ENCODE measurements at places on chromosomes 3 and 15. TPM values are rescaled to one million over a fixed set of nuclear protein-coding genes. Genes with fewer than 3 reads are reported as not detected.
A peak's percentile ranks its signal among the peaks of the same experiment; 100 is the strongest.

- H3K4me3 ChIP-seq = no peak overlapping the region
- H3K36me3 ChIP-seq = no peaks in the 10 kb centered on the region
- peaks cover 14% of the 10 kb centered on the region for H3K4me1 ChIP-seq
- H3K27ac ChIP-seq = peak overlapping the region; percentile 54
Measured at GRCh38 chr3:171837698-171838097, 5.5 kb upstream of the TMEM212 start.

The GSK3B gene
- 34.7 TPM for total RNA-seq

The RASL12 gene
- 7.1 TPM for total RNA-seq

The PIERCE2 gene
- 5.7 TPM for total RNA-seq

DNA sequence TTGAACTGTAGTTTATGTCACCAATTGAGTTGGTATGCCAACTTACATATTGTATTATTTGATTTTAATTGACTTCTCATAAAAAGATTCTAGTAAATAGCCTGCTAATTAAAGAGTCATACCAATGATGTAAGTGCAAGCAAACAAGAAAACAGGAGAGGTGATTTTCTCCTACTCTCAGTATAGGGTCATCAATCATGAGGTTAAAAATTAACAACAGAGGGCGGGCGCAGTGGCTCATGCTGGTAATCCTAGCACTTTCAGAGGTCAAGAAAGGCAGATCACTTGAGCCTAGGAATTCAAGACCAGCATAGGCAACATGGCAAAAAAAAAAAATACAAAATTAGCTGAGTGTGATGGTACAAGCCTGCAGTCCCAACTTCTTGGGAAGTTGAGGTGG is 108.7 kb downstream of the MYO9A start:
- H3K4me1 ChIP-seq = no peaks in the 10 kb centered on the region
- peaks cover 28% of the 10 kb centered on the region for H3K36me3 ChIP-seq
- DNase-seq = no peak
- no peak overlapping the region for H3K4me3 ChIP-seq

The CLEC3B gene
- 23.4 TPM for total RNA-seq

DNA sequence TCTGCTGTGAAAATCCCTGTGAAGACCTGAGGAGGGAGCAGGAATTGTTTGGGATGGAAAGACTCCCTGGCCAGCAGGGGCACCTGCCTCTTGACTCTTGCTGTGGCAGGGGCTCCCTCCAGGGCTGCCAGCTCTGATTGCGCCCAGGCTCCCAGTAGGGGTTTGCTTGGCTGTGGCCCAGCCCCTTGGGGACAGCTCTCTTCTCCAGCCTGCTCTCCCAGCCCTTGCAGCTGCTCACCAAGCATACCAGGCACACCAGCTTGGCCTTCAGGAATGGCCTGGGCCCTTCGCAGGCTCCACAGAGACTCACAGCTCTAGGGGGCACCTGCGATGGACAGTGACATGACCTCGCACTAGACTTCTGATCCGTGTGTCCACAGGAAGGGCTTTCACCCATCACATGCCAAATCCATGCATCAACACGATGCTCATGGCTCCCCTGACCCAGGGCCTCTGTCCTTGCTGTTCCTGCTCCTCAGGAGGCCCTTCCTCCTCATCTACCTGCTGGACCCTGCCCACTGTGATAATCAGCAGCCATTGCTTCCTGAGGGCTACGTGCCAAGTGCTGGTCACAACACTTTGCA is 61.8 kb downstream of the SCN5A start:
- H3K27me3 ChIP-seq = no peaks in the 10 kb centered on the region
- H3K36me3 ChIP-seq = no peaks in the 10 kb centered on the region
- no peaks in the 10 kb centered on the region for H3K4me1 ChIP-seq
- H3K4me3 ChIP-seq = no peak overlapping the region

The ITIH1 gene
- not detected for total RNA-seq

DNA sequence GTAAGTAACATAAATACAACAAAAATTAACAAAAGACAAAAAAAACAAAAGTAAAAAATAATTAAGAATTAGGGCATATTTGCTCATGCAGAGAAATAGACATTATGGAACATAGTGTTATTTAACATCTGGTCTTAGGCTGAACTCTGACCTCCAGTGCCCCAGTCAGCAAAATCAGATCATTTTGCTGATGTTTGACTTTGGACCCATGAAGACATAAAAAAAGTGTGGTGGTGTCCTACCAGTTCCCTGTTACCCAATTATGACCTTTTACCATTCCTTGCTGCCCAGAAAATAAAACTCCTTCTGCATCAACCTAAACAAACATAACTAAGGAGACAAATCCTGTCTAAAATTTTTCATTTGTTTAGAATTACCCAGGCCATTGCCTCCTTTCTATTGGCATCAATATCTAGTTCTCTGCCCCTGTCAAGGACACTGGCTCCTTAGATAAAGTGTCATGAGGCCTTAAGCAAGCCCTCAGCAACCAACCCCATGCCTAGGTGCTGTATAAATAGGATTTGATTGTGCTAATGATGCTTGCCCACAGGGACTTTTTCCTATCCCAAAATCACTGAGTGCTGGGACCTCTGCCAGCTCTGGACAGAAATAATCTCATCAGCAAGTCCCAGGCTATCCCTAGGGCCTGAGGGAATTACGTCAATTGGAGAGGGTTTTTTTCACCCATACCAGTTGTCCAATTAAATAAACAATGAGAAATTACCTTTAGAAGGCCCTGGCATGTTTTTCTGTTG is 334.5 kb upstream of the UMPS start:
- H3K4me1 ChIP-seq = no peaks in the 10 kb centered on the region
- DNase-seq = peak; percentile 10
- no peak overlapping the region for H3K4me3 ChIP-seq
- no peaks in the 10 kb centered on the region for H3K36me3 ChIP-seq
- peak overlapping the region; percentile 51 for H3K27ac ChIP-seq

The GAP43 gene
- total RNA-seq = 0.20 TPM

DNA sequence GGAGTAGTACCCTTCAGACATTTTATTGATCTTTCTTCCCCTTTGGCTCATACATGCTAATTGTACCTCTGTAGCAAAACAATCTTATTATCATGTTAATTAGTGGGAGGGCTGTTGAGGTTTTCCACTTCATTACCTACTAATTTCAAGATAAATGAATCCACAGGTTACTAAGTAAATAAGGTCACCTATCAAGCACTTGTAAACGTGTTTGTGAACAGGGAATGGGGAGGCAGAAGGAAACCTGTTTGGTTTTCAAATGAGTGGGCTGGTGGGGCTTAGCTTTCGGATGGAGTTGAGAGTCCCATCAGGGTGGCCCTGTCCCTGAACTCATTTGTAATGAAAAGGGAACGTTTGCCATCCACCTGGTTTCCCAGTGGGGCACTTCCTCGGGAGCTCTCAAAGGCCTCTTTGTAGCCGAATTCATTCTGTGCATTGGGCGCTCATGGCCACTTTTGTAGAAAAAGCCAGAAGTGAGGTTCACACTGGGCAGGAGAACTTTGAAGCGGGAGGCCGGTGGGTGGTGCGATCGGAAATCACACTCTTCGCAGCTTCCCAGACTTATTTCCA is 419.8 kb upstream of the NR2F2 start:
- no peaks in the 10 kb centered on the region for H3K4me1 ChIP-seq
- H3K27me3 ChIP-seq = no peaks in the 10 kb centered on the region
- no peak overlapping the region for H3K27ac ChIP-seq
- H3K4me3 ChIP-seq = no peak overlapping the region
- H3K36me3 ChIP-seq = no peaks in the 10 kb centered on the region

DNA sequence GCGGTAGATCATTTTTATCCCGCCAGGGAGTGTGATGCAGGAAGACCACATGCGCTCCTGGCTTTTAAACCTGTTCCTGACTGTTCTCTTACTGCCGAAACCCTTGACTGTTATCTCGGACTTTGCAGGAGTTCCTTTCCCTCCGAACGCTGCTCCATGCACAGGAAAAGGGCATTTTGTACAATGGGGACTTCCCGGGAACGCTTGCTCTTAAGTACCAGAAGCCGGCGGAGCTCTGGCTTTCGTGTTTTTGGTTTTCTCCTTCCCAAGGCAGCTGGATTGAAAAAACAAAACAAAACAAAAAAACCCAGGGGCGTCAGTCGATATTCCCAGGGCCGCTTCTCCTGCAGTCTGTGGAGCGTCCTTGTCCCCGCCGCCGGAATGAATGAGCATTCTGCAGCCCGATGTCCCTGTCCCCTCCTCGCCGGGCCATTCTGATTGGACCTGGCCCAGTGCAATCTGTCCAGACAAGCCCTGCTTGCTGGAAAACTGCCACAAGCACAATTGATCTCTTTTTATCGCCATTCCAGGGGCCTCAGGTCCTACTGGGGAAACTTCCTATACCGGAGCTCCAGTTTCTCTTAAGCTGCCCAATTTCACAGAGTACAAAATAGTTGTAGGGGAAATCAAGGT is 44.8 kb downstream of the SLC6A1 start:
- H3K4me1 ChIP-seq = no peaks in the 10 kb centered on the region
- no peak overlapping the region for H3K4me3 ChIP-seq
- H3K27me3 ChIP-seq = peaks cover 14% of the 10 kb centered on the region

The CKMT1B gene
- not detected for total RNA-seq

The SAMMSON gene
- not detected for total RNA-seq

The POLQ gene
- 0.24 TPM for total RNA-seq

GRCh38 chr15:70401709-70402108 is 304.0 kb upstream of the TLE3 start:
- no peak overlapping the region for H3K27ac ChIP-seq
- H3K4me3 ChIP-seq = no peak overlapping the region
- H3K4me1 ChIP-seq = peaks cover 4% of the 10 kb centered on the region

- no peak overlapping the region for H3K27ac ChIP-seq
- H3K4me1 ChIP-seq = no peaks in the 10 kb centered on the region
- no peak overlapping the region for H3K4me3 ChIP-seq
- H3K36me3 ChIP-seq = no peaks in the 10 kb centered on the region
Measured at GRCh38 chr3:36595511-36595910, 168.8 kb downstream of the DCLK3 start.

GRCh38 chr3:81352867-81353266 is 408.6 kb downstream of the GBE1 start:
- H3K4me1 ChIP-seq = no peaks in the 10 kb centered on the region
- H3K27ac ChIP-seq = no peak overlapping the region
- H3K36me3 ChIP-seq = no peaks in the 10 kb centered on the region
- H3K27me3 ChIP-seq = no peaks in the 10 kb centered on the region
- H3K4me3 ChIP-seq = no peak overlapping the region

- no peak overlapping the region for H3K4me3 ChIP-seq
- H3K4me1 ChIP-seq = no peaks in the 10 kb centered on the region
- H3K36me3 ChIP-seq = no peaks in the 10 kb centered on the region
Measured at GRCh38 chr3:59566481-59566975, 516.7 kb upstream of the CFAP20DC start.

GRCh38 chr3:4222574-4223175 is 80.5 kb upstream of the SETMAR start:
- H3K36me3 ChIP-seq = no peaks in the 10 kb centered on the region
- DNase-seq = no peak
- no peak overlapping the region for H3K4me3 ChIP-seq
- peaks cover 5% of the 10 kb centered on the region for H3K4me1 ChIP-seq
- H3K27me3 ChIP-seq = no peaks in the 10 kb centered on the region

DNA sequence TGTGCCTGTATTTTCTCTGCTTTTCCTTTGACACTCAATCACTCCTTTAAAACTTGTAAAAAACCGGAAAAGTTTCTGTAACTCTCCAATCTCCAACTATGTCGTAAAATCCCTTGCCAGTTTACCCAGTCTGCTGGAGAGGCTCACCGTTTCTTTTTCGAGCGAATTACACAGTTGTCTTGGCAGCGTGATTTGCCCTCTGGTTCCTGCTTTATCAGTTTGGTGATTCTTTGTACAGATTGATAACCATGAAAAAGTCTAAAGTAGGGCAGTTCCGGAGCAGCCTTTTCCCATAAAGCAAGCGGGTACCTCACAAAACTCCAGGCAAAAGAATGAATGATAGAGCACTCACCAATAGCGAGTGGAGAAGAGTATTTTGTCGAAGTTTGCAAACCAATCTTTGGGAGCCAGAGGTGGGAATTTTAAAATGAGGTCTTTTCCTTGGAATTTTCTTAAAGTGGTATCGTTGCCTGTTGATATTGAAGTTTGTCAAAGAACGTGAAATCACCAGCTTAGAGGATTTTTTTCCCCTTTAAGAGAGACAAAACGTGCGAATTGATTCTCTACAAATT is at the start of gene TTC23:
TTC23 (minus strand) TSS at position 312 of the 572 bp plus-strand sequence. CDS start 20,869 bp downstream, outside the sequence.
- H3K27me3 ChIP-seq = no peaks in the 10 kb centered on the region
- no peaks in the 10 kb centered on the region for H3K36me3 ChIP-seq
- no peak for DNase-seq
- H3K4me1 ChIP-seq = peaks cover 40% of the 10 kb centered on the region
- peak within 1 kb of the TSS; percentile 86 for H3K27ac ChIP-seq
- peak within 1 kb of the TSS; percentile 53 for H3K4me3 ChIP-seq

The CIB2 gene
- 5.6 TPM for total RNA-seq

DNA sequence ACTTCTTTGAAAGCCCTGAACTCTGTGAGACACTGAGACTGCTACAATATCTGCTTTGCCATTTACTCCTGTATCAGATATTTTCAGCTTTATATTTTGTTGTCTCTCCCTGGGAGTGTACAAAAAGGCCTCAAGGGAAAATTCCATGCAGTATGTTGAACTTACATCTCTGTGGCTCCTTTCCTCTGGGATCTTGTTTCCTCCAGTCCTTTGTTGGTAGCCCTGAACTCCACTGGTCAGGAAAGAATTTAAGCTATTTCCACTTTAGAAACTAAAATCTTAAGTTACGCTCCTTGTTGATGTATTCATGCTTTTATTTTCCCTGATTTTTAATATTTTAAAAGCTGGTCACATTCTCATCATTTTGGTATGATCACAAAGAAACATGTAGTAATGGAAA is 277.9 kb downstream of the FHIT start:
- H3K36me3 ChIP-seq = no peaks in the 10 kb centered on the region
- no peak overlapping the region for H3K27ac ChIP-seq
- DNase-seq = no peak
- no peaks in the 10 kb centered on the region for H3K27me3 ChIP-seq
- no peak overlapping the region for H3K4me3 ChIP-seq
